IPS DF 19.7 (cell line): ENCODE measurements at places on chromosomes 3 and 15.

- no peak for DNase-seq
Measured at GRCh38 chr3:25151903-25152295, 276.2 kb upstream of the RARB start.

DNA sequence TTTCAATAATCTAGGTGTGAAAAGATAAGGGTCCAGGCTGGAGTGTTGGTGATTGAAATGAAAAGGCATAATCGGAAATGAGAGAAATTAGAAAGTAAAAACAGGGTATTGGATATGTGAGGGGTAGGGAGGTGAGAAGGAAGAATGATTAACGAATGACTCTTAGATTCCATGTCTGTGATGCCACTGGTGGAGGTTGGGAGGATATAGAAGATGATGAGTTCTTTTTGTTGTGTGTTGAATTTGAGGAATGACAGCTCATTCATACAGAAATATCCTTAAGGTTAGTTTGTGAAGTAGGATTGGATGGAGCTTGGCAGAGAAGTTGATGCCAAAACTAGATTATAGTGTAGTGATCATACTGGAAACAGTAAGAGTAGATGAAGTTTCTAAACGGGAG lies 72.2 kb upstream of the CCNL1 start:
- no peak for DNase-seq

DNA sequence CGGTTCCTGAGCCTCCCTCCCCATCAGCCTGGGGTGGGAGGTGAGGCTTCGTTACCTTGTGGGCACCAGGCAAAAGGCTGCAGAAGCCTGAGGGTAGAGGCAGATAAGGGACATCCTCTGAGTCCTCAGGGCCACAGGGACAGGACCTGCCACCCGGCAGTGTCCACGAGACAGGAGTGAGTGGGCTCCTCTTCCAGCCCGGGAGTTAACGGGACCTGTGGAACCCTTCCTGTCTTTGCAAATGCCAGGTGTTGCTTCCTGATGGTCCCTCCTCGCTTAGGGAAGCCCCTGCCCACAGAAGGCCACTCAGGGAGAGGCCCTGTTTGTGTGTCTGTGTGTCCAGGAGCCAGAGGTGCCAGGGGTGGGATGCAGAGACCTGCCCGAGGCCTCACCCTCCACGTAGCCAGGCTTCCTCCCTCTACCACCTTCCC lies 111.1 kb upstream of the ALDH1A3 start:
- DNase-seq, result no peak

DNA sequence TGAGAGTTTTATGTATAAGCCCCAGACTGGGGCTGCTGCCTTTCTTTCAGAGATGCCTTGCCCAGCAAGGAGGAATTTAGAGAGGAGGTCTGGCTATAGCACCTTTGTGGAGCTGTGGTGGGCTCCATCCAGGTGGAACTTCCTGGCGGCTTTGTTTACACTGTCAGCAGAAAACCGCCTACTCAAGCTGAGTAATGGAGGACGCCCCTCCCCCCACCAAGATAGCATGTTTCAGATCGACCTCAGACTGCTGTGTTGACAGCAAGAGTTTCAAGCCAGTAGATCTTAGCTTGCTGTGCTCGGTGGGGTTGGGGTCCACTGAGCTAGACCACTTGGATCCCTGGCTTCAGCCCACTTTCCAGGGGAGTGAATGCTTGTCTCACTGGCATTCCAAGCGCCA lies 155.6 kb downstream of the STXBP5L start:
- peak; percentile 9 for DNase-seq

- DNase-seq, result no peak
Measured at GRCh38 chr3:58066842-58067241, 58.6 kb downstream of the FLNB start.

DNA sequence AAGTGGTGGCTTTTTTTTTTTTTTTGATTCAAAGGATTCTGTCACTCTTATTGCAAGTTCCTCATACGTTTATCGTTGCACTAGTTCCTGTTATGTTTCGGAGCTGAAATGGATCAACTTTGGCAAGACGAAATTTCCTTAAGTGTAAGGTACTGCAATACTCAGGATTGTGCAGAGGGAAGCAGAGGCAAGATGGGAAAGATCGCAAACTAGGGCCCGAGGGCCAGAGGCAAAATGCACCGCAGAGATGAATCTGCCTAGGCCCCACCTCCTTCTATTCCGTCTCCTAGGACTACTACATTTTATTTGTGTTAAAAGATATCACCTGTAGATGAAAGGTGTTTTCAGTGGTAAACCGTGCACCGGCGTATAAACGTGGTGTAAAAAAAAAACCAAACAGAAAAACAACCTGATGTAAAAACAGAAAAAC lies 331 bp downstream of the RNU6-1 start:
- DNase-seq, result no peak

DNA sequence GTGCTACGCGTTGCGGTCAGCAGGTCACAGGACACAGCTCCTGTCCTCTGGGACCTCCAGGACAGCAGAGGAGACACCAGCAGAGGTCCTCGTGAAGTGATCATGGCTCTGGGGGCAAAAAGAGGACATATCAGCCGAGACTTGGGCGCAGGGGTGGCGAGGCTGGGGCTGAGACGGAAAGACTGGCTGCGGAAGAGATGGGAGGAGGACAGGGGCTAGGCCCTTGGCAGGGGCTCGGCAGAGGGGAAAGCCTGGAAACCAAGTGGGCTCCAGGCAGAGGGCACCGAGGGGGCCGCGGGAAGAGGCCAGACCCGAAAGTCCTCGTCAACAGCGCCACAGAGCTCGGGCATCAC lies 4.9 kb upstream of the CFAP100 start:
- no peak for DNase-seq

DNA sequence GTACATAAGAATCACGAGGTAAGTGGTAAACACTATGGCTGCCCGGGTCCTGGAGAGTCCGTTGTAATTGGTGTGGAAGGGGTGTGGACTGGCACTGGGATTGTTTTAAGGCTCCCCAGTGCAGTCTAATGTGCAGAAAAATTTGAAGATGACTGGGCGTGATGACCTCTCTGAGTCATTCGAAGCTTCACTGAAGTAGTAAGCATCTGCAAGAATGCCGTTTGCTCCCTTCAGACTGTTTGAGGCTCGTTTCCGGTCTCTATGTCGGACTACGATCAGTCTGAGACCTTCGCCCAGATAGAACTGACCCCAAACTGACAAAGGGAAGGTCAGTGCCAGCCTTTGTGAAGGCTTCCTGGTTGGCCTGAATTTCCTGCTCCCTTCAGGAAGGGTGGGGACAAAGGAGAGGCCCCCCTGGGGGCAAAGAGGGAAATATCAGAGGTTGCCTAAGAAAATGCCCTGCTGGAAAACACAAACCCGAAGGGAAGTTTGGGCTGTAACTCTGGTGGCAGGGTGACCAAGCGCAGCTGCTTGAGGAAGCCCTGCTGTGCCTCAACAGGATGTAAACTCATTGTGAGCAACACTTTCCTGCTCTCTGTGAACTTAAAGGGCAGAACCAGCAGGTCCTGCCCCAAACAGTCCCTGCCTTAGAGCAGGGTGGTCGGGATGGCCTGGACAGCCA lies 34.6 kb downstream of the BTD start:
- DNase-seq, result no peak

- DNase-seq, result no peak
Measured at GRCh38 chr15:50939911-50940310, 31.4 kb downstream of the AP4E1 start.

DNA sequence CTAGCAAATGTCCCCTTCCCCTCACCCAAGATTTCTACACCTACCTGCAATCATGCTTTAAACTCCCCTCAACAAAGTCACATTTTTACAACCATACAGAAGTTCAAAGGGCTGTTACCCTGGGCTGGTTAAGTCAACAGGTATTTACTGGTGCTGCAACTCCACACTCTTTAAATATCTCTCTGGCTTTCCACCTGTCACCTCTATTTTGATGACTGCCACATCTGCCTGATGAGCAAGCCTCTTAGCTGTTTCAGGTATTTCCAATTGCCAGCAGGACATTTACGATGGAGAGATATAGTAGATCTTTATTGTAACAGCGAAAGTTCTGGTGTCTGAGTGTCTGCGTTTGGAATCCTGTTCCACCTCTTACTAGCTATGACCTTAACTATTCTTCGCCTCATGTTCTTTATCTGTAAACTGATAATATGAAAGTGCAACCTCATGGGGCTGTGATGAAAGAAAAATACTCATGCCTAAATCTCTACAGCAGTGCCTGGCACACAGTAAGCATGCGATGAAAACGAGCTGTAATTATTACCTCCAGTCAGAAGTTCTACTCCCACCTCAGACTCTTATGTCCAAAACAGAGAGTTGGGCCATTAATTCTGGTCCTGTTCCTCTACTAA lies 44.2 kb upstream of the TPM1 start:
- no peak for DNase-seq

DNA sequence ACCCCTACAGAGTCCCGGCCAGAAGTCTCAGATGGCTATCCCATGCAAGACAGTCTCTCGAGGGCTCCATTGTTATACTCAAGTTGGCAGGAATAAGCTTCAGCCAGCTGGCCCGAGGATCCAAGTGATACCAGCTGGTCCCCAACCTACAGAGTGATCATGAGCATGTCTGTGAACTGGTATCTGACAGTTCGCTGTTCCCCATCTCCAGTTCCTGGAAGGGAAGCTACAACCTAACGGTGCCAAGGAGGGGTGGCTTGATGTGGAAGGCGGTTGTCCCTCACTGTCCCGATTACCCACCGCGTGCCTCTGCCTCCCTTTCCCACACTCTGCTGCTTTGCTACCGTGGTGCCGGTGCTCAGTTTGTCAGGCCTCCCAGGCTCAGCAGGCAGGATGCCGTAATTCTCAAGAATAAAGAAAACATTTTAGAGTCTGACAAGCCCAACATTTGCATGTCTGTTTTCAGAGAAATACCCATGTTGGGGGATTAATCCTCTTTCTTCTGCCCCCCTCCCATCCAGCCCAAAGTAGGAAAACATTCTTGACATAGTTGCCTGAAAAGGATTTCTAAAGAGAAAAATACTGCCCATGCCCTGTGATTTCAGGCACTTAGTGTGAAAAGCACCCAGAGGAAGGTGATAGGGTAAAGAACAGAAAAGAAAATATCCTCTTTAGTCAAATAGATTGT lies 49.4 kb upstream of the HES1 start:
- DNase-seq, result no peak

GRCh38 chr3:118988198-118989130 lies 46.2 kb downstream of the IGSF11 start:
- no peak for DNase-seq

DNA sequence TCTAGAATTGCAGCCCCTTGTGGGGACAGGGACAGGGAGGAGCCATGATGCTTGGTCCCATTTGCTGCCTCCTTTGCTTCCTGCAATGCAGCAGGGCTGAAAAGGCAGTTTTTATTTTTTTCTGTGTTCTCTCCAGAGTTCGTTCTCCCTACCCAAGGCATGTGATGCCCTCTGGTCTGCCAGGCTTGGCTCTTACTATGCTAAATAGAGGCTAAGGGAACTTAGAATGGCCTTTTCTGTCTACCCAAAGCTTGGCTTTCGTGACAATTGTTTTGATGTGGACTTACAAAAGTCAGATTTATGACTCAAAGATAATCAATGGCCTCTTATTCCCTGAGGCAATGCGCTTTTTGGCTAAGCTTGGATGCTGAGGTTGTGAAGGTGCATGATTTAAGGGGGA lies 293.3 kb upstream of the TBL1XR1 start:
- DNase-seq, result no peak

- no peak for DNase-seq
Measured at GRCh38 chr3:191804935-191805334, 344.0 kb downstream of the PYDC2 start.

- no peak for DNase-seq
Measured at GRCh38 chr3:97991293-97991682, 19.1 kb upstream of the RIOX2 start.

DNA sequence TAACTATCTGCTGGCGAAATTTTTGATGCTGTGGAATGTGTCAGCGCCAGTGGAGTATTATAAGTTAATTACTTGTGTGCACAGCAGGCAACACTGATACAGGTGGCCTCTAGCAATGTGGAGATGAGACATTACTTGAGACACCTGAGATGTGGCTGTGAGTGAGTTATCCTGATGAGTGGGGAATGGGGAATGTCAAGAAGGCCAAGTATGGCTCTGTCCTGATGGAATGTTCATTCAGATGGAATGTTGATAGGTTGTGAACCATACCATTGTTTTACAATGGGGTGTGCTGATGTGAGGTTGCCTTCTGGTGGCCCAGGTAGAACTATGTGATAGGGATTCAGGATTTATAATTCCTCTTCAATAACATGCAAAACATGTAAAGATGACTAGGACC lies 404.8 kb downstream of the PTPRG start:
- peak; percentile 67 for DNase-seq

- DNase-seq, result no peak
Measured at GRCh38 chr3:120688121-120688520, 6.1 kb upstream of the HGD start.

- DNase-seq, result no peak
Measured at GRCh38 chr15:31476236-31476810, 149.7 kb downstream of the KLF13 start.

GRCh38 chr15:60346077-60346476 lies 51.7 kb downstream of the ANXA2 start:
- DNase-seq, result no peak

DNA sequence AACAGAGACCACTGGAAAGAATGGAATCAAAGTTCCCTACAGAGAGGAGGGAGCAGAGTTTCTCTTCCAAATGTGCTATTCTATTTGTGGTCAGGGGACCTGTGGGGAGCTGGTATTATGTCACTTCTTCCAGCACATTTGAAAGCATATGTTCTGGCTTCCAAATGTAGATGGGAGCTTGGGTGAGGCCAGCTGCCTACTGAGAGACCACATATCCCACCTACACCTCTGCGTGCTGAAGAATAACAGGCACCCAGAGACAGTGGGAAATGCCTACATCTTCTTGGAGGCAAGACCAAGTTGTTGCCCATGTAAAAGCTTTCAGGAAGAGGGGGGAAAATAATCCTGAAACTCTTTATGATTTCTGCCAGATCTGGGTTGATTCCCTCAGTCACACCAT lies 286.8 kb upstream of the UMPS start:
- DNase-seq, result no peak

GRCh38 chr3:135556174-135556573 lies 409.4 kb upstream of the PPP2R3A start:
- no peak for DNase-seq

DNA sequence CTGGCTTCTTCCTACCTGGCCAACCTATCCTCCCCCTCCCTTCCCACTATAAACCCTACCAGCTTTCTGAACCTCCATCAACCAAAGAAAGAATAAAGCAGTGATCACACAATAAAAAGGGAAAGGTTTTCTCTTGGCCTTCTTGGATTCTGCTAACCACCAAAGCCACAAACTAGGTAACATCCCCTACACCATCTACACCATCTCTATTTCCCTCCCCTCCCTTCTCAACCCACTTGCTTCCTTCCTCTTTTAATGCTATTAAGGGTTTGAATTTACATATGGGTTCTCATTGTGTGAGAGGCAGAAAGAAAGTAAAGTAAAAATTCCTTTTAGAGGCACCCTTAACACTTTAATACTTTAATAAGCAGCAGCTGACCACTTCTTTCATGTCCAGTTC lies 25.8 kb upstream of the RSL24D1 start:
- no peak for DNase-seq

GRCh38 chr3:48064292-48064829 lies 48.1 kb upstream of the MAP4 start:
- DNase-seq, result no peak

DNA sequence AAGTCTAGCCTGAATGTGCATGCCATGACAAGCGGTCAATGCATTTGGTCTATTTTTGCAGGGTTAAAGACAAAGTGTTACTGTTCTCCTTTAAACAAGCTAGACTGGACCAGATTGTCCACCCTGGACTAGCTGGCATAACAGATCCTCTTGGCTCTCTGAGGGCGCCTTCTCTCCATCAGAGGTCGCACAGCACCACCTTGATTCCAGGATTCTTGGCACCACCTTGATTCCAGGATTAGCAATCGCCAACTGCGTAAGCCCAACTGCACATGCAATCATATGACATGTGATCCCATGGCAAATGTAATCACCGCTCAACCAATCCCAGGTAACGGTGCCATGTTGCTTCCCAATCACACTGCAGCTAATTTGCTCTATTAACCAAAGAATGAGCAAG lies 98.6 kb downstream of the OXNAD1 start:
- no peak for DNase-seq
